Activated CD8-positive, alpha-beta T cell treated with anti-CD3 and anti-CD28 coated beads, Interleukin-2, amount 10 ng/mL, durations not matched to agents 7 days and 5 days (primary cell): ENCODE measurements at places on chromosomes 2 and 18. TPM values are rescaled to one million over a fixed set of nuclear protein-coding genes. Genes with fewer than 3 reads are reported as not detected.

HPCAL1 gene
- 56.6 TPM for total RNA-seq

CD8B2 gene
- 3.7 TPM for total RNA-seq

SLC19A3 gene
- not detected for total RNA-seq

ADRA2B gene
- 0.08 TPM for total RNA-seq

SH3RF3 gene
- total RNA-seq = not detected

PRKAG3 gene
- not detected for total RNA-seq

EML6 gene
- 1.3 TPM for total RNA-seq

GALNT3 gene
- 6.2 TPM for total RNA-seq

RHBDD1 gene
- 23.4 TPM for total RNA-seq

GPR55 gene
- 12.3 TPM for total RNA-seq

CCBE1 gene
- total RNA-seq = not detected

TTN gene
- 12.8 TPM for total RNA-seq

ZNG1B gene
- 32.4 TPM for total RNA-seq

COPS9 gene
- total RNA-seq = 120 TPM

- DNase-seq = no peak
- H3K4me3 ChIP-seq = no peak overlapping the region
- H3K27ac ChIP-seq = no peak overlapping the region
- no peaks in the 10 kb centered on the region for H3K27me3 ChIP-seq
- H3K36me3 ChIP-seq = no peaks in the 10 kb centered on the region
- peaks cover 3% of the 10 kb centered on the region for H3K4me1 ChIP-seq
Observed at GRCh38 chr2:4674007-4674406, 970.6 kb downstream of the DCDC2C start.

DNA sequence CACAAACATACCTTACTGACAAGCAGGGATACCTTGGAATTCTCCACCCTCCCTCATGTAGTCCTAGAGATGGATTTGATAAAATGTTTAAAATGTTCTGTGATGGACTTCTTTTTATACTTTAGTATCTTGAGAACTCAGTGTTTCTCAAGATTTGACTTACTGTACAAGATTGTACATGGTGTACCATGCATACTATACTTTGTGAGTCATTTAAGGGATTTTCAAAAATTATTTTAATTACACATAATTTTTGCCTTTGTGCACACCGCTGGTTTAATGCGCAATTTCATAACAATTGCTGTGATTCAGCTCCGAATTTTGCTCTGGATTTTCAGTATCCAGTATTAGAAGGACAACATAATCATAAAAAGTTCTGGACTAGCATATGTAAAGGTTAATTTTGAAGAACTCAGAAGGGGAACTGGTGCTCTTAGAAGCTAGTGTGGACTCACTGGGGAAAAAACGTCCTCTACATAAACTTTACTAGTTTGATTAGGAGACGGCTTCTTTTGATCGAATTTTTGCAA lies 78.6 kb upstream of the ACSL3 start:
- H3K4me3 ChIP-seq = no peak overlapping the region
- no peaks in the 10 kb centered on the region for H3K4me1 ChIP-seq
- no peak for DNase-seq
- H3K36me3 ChIP-seq = no peaks in the 10 kb centered on the region

- H3K27me3 ChIP-seq = no peaks in the 10 kb centered on the region
- no peak for DNase-seq
- H3K4me3 ChIP-seq = no peak overlapping the region
- no peak overlapping the region for H3K27ac ChIP-seq
Observed at GRCh38 chr2:26076001-26076587, 42.2 kb downstream of the RAB10 start.

- no peaks in the 10 kb centered on the region for H3K36me3 ChIP-seq
- H3K27ac ChIP-seq = no peak overlapping the region
- peaks cover 17% of the 10 kb centered on the region for H3K27me3 ChIP-seq
- H3K4me1 ChIP-seq = no peaks in the 10 kb centered on the region
- H3K4me3 ChIP-seq = no peak overlapping the region
Observed at GRCh38 chr2:232626584-232626983, 6.8 kb upstream of the EFHD1 start.

GRCh38 chr2:148888986-148889385 lies 14.0 kb downstream of the KIF5C start:
- peaks cover 42% of the 10 kb centered on the region for H3K27me3 ChIP-seq
- DNase-seq = no peak
- H3K4me3 ChIP-seq = peak overlapping the region; percentile 61
- H3K4me1 ChIP-seq = peaks cover 13% of the 10 kb centered on the region
- H3K36me3 ChIP-seq = peaks cover 2% of the 10 kb centered on the region

DNA sequence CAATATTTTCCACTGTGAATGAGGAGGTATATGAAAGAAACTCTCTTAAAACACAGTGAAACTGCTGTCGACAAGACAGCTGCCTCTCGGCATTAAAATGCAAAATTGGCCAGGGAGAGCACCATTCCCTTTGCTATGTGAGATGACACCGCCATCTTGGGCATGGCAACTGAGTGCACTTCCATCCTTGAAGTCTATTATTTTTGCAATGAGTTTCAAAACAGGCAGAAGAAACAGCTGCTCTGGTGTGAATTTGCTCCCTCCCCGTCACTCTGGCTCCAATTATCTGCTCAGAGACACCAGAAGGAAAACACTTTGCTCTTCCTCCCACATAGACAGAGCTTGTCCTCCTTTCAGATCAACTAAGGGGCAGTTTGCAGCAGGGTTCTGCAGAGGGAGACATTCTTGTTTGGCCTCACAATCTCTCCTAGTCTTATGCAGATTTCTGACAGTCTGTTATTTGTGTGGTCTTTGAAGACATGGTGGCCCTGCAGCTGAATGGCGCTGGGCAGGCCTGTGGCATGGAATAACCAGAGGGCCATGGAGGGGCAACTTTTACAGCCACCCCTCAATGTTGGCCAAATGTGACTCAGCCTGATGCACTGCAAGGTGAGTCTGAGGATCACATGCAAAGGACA lies 48.6 kb upstream of the SEC11C start:
- H3K27ac ChIP-seq = no peak overlapping the region
- H3K4me1 ChIP-seq = no peaks in the 10 kb centered on the region
- H3K36me3 ChIP-seq = no peaks in the 10 kb centered on the region
- H3K4me3 ChIP-seq = no peak overlapping the region
- H3K27me3 ChIP-seq = peaks cover 3% of the 10 kb centered on the region
- DNase-seq = no peak

GRCh38 chr18:78875016-78875777 lies 104.4 kb upstream of the SALL3 start:
- H3K27ac ChIP-seq = no peak overlapping the region
- H3K27me3 ChIP-seq = peaks cover 2% of the 10 kb centered on the region
- no peak overlapping the region for H3K4me3 ChIP-seq
- no peaks in the 10 kb centered on the region for H3K36me3 ChIP-seq

- H3K4me1 ChIP-seq = peaks cover 42% of the 10 kb centered on the region
- peaks cover 34% of the 10 kb centered on the region for H3K27me3 ChIP-seq
- H3K27ac ChIP-seq = peak overlapping the region; percentile 62
- no peak for DNase-seq
Observed at GRCh38 chr2:9760069-9760901, 83.0 kb upstream of the TAF1B start.

GRCh38 chr2:173414823-173415322 lies 60.2 kb downstream of the CDCA7 start:
- H3K36me3 ChIP-seq = no peaks in the 10 kb centered on the region
- DNase-seq = no peak
- H3K4me3 ChIP-seq = no peak overlapping the region
- no peaks in the 10 kb centered on the region for H3K4me1 ChIP-seq
- no peak overlapping the region for H3K27ac ChIP-seq

- H3K27me3 ChIP-seq = peaks cover 35% of the 10 kb centered on the region
- H3K36me3 ChIP-seq = no peaks in the 10 kb centered on the region
- peaks cover 2% of the 10 kb centered on the region for H3K4me1 ChIP-seq
Observed at GRCh38 chr2:226031647-226032501, 632.4 kb downstream of the NYAP2 start.

DNA sequence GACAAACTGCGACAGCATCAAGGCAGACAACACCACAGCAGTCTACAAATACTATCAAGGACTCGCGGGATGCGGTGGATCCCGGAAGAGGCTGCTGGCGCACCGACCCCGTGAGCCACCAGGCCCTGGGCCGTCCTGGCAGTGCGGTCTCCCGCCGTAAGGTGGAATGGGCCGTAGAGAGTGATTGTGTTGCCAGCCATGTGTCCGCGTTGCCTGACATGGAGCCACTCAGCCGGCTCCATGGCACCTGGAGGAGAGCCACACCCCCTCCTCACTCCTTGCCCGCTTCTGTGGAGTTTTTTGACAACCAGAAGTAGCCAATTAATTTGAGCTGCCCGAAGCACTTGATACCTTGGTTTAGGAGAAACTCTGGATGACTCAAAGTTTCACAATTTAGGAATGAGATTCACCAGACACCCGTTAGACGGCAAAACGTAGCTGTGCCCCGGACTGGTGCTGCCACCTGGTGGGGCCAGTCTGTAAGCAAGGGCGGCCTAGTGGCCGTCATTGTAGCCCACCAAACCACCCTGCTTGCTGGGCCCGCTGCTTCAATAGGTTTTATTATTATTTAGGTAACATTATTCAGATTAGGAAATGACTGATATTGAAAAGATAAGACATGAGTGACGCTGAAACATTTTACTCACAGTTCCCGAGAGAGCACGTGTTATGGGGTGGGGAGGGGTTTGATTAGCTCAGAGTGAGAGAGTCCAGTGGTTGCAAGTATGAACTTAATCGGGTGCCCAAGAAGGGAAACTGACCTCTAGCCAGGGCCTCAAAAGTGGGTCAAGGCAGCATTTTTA lies 10.2 kb upstream of the IMP4 start:
- peaks cover 24% of the 10 kb centered on the region for H3K27me3 ChIP-seq
- DNase-seq = peak; percentile 78
- H3K27ac ChIP-seq = no peak overlapping the region
- H3K36me3 ChIP-seq = no peaks in the 10 kb centered on the region
- no peak overlapping the region for H3K4me3 ChIP-seq

GRCh38 chr2:102129951-102130646 lies 12.4 kb upstream of the IL1R1 start:
- no peak overlapping the region for H3K27ac ChIP-seq
- no peaks in the 10 kb centered on the region for H3K36me3 ChIP-seq
- no peak for DNase-seq
- H3K4me1 ChIP-seq = no peaks in the 10 kb centered on the region

DNA sequence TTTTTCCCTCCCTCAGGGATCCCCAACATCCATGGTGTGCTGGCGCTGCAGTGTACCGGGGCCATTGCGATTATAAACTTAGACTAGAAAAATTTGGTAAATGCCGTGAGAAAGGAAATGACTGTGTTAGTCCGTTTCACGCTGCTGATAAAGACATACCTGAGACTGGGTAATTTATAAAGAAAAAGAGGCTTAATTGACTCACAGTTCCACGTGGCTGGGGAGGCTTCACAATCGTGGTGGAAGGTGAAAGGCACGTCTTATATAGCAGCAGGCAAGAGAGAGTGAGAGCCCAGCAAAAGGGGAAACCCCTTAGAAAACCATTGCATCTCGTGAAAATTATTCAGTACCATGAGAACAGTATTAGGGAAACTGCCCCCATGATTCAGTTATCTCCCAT lies 44.3 kb downstream of the NTSR2 start:
- H3K27ac ChIP-seq = no peak overlapping the region
- H3K36me3 ChIP-seq = no peaks in the 10 kb centered on the region
- no peaks in the 10 kb centered on the region for H3K27me3 ChIP-seq

DNA sequence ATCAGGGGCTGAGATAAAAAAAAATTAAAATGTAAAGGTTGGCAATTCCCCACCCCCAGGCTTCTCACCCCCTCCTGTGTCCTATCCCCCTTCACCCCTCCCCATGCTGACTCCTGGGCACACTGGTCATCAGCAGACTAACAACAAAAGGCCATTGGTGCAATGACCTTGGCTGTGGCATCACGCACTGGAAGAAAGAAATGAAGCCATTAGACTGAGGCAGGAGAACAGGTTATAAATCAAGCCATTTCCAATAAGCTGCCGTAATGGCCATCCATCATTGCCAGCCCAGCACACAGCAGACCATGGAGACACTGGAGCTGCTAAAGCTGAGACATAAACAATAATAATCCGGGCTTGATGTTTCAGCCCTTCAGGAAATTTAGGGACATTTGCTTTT lies 342.4 kb upstream of the ETAA1 start:
- H3K36me3 ChIP-seq = no peaks in the 10 kb centered on the region
- no peak for DNase-seq
- no peaks in the 10 kb centered on the region for H3K27me3 ChIP-seq

DNA sequence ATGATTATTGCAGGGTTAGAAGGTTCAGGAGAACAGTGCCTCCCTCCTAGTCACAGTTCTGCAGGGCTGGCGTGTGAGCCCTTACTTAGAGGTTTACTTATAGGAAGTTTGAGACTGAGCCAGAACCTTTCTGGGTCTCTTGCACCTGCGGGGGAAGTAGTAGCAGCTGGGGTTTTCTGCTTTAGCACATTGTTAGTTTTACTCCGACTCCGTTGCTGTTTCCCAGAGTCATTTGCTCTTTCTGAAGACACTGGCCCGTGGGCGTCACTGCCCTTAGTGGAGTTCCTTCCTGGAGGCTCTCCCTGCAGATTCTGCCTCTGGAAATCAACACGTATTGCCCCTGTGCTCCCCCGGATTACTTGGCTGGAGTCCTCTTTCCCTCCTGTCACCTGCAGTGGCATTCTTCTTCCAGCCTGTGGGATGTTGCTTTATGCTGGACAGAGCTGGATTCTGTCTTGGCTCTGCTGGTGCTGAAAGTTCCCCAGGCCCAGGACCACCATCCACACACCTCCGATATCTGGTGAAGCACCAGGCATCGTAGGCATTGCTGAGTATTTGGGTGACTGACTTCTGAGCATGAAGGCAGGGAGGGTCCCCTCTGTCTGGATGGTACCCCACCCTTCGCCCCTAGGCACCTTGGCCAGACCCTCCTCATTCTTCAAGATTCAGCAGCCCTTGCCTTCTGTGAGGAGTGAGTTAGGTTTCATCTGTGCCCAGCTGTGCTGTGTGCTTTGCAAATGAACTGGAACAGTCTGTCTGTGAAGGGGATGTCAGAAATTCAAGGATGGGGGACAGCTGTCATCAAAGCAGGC lies 51.7 kb downstream of the AGAP1 start:
- H3K36me3 ChIP-seq = no peaks in the 10 kb centered on the region
- H3K4me1 ChIP-seq = no peaks in the 10 kb centered on the region
- DNase-seq = no peak
- H3K27me3 ChIP-seq = no peaks in the 10 kb centered on the region
- no peak overlapping the region for H3K4me3 ChIP-seq

- H3K4me3 ChIP-seq = peak overlapping the region; percentile 42
- H3K27ac ChIP-seq = peak overlapping the region; percentile 80
- peaks cover 3% of the 10 kb centered on the region for H3K36me3 ChIP-seq
- H3K4me1 ChIP-seq = peaks cover 32% of the 10 kb centered on the region
- peaks cover 8% of the 10 kb centered on the region for H3K27me3 ChIP-seq
Observed at GRCh38 chr2:127410871-127411652, 7.2 kb upstream of the PROC start.

- H3K36me3 ChIP-seq = no peaks in the 10 kb centered on the region
- DNase-seq = no peak
- peaks cover 5% of the 10 kb centered on the region for H3K27me3 ChIP-seq
- H3K27ac ChIP-seq = no peak overlapping the region
Observed at GRCh38 chr2:8279506-8279905, 402.4 kb upstream of the ID2 start.
